ENCODE measurements at places on chromosomes 7 and 10.
A peak's percentile ranks its signal among the peaks of the same experiment; 100 is the strongest.

- DNase-seq, result no peak
Observed at GRCh38 chr7:157928808-157929425, 592.1 kb downstream of the DNAJB6 start.

GRCh38 chr7:17320102-17320497, 21.6 kb downstream of the AHR start:
- DNase-seq, result no peak

GRCh38 chr10:30894221-30894620, 137.4 kb downstream of the ZNF438 start:
- no peak for DNase-seq

GRCh38 chr10:26681076-26681475, 16.4 kb upstream of the PDSS1 start:
- DNase-seq, result no peak

GRCh38 chr7:132871419-132871818, 210.5 kb downstream of the CHCHD3 start:
- no peak for DNase-seq

GRCh38 chr10:7102084-7102483, 308.8 kb downstream of the SFMBT2 start:
- no peak for DNase-seq

DNA sequence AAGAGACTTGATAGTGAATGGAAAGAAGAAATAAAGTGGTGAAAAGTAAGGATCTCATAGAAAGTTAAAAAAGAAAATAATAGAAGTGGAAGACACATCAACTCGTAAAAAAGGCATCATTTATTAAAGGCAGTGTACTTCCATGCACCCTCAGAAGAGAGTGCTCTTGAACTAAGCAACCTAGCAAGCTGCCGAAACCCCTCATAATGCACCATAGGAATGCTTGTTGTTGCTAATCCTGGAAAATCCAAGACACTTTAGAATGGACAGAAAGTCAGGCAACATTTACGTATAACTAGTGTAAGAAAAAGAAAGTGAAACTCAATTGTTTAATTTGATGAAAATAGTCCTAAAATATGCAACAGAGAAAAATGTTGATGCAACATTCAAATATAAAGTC, 12.8 kb downstream of the TFPI2 start:
- no peak for DNase-seq

- peak; percentile 35 for DNase-seq
Observed at GRCh38 chr10:59907918-59908807, 1.8 kb upstream of the CCDC6 start.

DNA sequence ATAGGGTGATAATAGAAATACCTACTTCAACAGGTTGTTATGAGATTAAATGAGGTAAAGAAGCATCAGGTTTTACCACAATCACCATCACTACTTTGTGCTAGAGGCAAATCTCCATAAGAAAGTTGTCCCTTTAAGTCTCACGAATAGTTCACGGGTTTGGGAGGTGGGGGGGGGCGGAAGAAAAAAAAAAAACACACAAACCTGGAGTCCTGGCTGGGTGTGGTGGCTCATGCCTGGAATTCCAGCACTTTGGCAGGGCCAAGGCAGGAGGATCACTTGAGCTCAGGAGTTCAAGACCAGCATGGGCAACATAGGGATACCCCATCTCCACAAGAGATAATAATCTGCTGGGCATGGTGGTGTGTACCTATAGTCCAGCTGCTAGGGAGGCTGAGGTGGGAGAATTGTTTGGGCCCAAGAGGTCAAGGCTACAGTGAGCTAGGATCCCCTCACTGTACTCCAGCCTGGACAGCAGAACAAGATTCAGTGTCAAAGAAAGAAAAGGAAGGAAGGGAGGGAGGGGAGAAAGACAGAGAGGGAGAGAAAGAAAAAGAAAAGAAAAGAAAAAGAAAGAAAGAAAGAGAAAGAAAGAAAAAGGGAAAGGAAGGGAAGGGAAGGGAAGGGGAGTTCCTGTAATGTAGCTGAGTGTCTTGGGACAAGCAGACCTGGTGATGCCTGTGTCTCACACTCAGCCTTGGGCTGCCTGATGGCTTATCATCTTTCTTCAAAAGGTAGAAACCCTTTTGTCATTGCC, 231.4 kb downstream of the CREB5 start:
- no peak for DNase-seq

DNA sequence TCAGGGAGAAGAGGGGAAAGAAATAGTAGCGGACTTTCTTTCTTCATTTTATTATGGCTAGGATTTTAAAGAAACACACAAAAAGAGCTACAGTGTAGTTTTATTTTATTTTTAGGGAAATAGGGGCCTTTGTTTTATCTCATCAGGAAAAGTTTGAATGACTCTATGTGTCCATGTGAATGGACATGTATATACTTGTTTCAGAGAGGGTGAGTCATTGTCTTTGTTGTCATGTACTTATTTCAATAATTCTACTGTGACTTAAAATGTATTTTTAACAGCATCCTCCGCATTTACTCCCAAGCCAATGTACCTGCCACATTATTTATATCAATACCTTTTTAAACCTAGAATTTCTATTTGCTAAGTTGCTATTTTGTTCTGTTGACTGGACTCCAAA, 569.5 kb downstream of the SORCS3 start:
- no peak for DNase-seq

DNA sequence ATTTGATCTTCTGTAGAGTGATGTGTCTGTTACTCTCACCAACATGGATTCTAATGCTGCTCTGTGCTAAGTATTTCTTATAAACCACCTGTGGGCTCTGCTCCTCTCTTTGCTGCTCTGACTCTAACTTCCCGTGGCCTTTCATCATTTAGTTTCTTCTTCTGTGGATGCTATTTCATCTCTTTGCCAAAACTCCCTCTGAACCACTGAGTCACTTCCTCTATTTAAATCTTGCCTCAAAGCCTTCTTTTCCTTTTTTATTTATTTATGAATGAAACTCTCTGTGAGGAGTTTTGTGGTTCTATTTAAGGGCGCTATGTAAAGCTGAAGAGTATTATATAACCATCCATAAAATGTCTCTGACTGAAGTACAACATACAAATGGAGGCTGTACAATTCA, 538.5 kb downstream of the SUGCT start:
- no peak for DNase-seq

DNA sequence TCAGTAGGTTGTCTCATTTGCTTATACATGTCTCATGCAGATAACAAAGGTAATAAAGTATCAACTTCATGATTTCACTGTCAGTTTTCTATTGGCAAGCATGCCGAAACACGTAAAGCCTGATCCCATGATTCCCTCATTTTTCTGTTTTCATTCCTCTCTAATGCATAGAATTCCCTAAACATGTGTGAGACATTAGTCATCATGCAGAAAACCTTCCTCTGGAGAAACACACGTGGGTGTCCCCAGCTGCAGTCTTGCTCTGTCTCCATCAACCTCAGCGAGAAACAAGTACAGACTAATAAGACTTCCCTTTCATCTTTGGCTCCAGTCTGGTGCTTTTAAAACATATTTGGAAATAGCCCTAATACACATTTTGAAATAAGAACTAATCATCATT, 432.7 kb upstream of the VSTM2A start:
- DNase-seq, result no peak

GRCh38 chr10:74641659-74642058, 184.7 kb upstream of the KAT6B start:
- DNase-seq, result no peak

DNA sequence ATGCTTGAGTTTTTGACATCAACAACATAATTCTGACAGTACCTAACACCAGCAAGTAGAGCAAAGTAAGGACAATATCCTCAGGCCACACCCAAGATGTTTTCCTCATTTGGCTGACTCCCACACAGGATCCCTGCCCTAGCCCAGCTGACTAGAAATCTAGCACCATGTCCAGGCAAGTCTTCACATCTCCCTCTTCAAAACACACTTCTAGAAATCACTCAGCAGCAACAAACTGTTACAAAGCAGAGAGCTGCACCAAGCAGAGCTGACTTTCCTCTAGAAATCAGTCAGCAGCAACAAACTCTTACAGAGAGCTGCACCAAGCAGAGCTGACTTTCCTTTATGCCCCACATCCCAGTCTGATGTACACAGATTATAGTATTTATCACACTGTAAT, 7.7 kb downstream of the TMEM168 start:
- no peak for DNase-seq

DNA sequence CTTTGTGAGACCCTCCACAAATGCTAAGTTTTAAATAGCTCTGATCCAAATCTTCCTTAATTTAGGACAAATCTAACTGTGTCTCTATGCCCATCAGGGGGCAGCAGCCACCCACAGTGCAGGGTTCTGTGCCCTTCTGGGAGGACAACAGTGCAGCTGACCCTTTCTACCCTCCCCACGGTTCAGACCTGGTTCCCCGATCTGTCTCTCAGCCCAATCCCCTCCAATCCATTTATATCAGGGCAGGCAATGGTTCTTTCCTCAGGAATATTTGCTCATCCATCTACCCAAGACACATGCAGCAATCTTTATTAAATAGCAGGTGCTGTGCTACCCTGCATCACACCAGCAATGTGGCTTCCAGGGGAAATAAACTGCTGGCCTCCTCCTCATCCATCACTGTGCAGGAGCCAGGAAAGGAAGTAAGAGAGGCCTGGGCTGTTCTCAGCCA, 4.0 kb upstream of the RBM28 start:
- DNase-seq, result no peak

- no peak for DNase-seq
Observed at GRCh38 chr10:33009244-33010131, 51.5 kb upstream of the ITGB1 start.

GRCh38 chr7:115289971-115290370, 368.1 kb downstream of the MDFIC start:
- DNase-seq, result no peak

DNA sequence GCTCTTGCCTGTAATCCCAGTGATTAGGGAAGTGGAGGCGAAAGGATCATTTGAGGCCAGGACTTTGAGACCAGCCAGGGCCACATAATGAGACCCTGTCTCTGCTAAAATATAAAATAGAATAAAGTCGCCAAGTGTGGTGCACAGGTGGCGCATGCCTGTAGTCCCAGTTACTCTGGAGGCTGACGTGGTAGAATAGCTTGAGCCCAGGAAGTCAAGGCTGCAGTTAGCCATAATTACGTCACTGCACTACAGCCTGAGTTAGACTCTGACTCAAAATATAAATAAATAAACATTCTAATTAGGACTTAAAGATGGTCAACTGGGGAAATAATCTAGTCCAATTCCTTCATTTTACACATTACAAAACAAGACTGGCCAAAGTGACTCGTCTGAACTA, 768 bp downstream of the CHCHD2 start:
- peak; percentile 13 for DNase-seq

DNA sequence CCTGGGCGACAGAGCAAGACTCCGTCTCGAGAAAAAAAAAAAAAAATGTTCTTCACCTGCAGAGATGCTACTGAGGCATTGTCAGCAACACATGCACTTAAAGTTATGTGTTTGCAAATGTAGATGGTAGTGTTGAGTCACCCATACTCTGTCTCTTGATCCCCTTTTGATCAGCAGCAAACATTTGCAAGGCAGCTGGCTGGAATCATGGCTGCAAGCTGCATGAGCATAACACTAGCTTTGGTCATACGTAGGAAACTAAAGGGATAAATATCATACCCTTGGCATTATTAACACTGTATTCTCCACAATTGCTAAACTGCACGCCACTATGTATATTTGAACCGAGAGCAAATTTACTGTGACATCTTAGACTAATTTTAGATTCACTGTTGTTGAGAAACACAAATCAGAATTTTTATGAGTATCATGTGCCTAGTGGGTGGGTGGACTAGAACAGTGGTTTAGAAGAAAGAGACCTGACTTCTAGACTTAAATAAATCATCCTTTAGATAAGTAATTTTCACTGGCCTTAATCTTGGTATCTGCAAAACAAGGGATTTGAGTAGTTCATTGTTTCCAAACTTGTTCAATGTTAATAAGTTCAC, 229.3 kb upstream of the MEOX2 start:
- no peak for DNase-seq

GRCh38 chr7:55160539-55160938, 141.7 kb downstream of the EGFR start:
- no peak for DNase-seq

GRCh38 chr10:29426420-29426819, 137.6 kb downstream of the LYZL1 start:
- DNase-seq, result no peak

DNA sequence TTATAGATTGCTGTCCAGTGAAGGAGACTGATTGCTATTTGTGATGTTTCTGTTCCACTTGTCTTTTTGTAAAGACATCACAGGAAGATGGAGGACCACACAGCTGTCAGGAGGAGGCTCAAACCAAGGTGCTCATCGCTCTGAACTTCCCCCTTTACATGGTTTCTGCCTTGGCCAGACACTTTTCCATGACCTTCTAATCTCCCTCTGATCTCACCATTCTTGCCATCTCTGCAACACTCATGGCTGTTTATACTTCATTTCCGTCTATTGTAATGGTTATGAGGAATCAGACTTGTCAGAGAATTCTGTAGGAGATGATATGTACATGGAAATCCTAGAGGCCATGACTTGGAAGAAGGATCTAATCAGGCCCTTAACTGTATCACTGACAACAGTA, 1.7 kb upstream of the TAS2R5 start:
- no peak for DNase-seq

GRCh38 chr7:41861642-41862041, 158.8 kb upstream of the INHBA start:
- no peak for DNase-seq

- no peak for DNase-seq
Observed at GRCh38 chr10:66627156-66627555, 298.7 kb upstream of the LRRTM3 start.

DNA sequence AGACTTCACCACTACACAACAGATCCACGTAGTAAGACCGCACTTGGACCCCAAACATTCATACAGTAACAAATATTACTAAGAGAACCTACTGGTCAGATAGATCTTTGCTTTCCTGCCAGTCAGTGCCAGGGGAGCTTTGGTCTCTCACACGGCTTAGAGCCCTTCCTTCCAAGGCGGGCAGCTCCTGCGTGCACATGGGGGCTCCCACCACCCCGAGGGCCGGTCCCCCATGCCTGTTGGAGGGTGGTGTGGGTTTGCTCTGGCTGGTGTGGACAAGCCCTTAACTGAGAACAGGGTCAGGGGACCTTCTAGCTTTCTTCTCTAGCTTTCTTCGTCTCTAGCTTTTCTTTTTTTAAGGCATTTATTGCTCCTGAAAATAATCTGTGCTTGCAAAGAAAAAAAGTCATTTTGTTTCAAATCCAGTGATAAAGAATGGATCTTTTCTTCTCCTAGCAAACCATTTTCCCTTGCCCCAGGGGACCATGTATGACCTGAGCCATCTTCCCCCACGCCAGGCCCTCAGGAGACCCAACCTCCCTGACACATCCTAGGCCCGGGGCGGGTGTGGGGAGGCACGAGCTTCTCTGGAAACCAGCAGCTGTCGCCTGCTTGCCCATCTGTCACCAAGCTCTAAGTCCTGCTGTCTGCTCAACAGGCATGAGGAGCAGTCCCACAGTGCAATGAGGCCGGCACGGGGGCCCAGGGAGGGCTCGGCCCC, 591.1 kb downstream of the PTPRN2 start:
- DNase-seq, result no peak

- DNase-seq, result no peak
Observed at GRCh38 chr7:20327055-20327454, 3.6 kb upstream of the ITGB8 start.

- DNase-seq, result no peak
Observed at GRCh38 chr7:134905375-134905774, 80.9 kb upstream of the AGBL3 start.

Data from stimulated activated CD4-positive, alpha-beta T cell treated with anti-CD3 and anti-CD28 coated beads, Interleukin-12 subunit alpha, Interleukin-12 subunit beta, amount 100 ng/mL, for 48 hours (primary cell).